Naive thymus-derived CD8-positive, alpha-beta T cell (primary cell): ENCODE measurements at places on chromosomes 5 and 9. TPM values are rescaled to one million over a fixed set of nuclear protein-coding genes. Genes with fewer than 3 reads are reported as not detected.

SPINK6 gene
- total RNA-seq: not detected

DNA sequence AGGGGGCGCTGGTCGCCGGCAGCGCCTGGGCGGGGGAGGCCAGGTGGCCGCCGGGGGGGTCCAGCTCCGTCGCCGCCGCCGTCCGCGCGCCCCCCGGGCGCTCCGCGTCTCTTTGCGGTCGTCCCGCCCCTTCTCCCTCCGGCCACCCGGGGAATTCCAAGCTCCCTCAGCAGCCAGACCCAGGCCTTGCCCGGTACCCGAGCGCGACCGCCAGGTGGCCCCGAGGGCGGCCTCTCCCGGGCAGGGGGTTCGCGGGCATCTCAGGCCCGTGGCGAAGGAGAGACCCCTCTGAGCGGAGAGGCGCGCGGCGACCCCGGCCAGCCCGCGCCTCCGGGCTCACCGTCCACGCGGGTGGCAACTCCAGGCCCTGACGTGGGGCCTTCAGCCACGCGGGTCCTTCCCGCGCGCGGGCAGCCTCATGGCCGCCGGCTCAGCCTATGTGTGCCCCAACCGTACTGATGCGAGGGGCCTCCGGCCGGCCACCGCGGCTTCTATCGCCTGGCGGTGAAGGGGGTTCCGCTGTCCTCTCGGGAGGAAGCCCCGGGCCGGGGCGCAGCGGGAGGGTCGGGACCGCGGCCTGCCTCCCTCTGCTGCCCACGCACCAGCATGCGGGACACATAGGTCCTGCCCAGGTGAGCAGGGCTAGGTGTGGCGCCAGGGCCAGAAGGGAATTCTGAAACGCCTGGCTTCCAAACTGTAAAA lies 529 bp upstream of the NRARP start:
- no peak for DNase-seq

- DNase-seq: no peak
Measured at GRCh38 chr5:43482490-43483297, 971 bp downstream of the TMEM267 start.

- DNase-seq: no peak
Measured at GRCh38 chr9:26171691-26172090, 493.4 kb upstream of the TUSC1 start.

DNA sequence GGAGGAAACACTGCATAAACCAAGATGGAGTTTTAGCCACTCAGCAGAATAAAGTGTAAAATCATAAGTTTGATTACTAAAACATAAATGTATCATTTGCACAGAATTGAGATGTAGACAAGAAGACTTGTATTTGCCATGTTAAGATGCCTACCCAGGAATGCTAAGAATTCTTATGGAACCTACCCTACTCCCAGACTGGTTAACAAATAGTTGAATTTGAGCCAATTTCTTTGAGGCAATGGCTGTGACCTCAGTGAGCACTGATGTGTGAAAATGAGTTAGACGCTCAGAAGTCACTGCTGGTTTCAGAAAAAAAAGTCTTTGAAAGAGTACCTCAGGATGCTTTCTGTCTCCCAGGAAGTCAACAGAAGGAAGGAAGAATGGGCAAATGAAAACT lies 95.6 kb downstream of the ESM1 start:
- DNase-seq: no peak
